ENCODE measurements at places on chromosomes 3 and 15. TPM values are rescaled to one million over a fixed set of nuclear protein-coding genes. Genes with fewer than 3 reads are reported as not detected.
A peak's percentile ranks its signal among the peaks of the same experiment; 100 is the strongest.

DNA sequence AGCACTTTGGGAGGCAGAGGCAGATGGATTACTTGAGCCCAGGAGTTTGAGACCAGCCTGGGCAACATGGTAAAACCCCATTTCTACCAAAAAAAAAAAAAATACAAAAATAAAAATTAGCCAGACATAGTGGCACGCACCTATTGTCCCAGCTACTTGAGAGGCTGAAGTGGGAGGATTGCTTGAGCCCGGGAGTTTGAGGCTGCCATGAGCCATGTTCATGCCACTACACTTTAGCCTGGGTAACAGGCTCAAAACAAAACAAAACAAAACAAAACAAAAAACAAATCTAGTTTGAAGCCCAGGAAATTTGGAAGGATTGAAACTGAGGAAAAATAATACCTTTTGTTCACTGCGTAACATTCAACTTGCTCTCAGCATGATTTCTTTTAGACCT, 16.6 kb downstream of the TMOD3 start:
- peak overlapping the region; percentile 59 for H3K27ac ChIP-seq
- H3K36me3 ChIP-seq: no peaks in the 10 kb centered on the region
- no peak for DNase-seq
- H3K4me1 ChIP-seq: peaks cover 19% of the 10 kb centered on the region

Gene RLBP1
- total RNA-seq: not detected

- no peak for DNase-seq
- H3K4me3 ChIP-seq: peak overlapping the region; percentile 39
- no peaks in the 10 kb centered on the region for H3K4me1 ChIP-seq
These were observed 14.9 kb downstream of the SOX2 start for GRCh38 chr3:181726351-181727330.

DNA sequence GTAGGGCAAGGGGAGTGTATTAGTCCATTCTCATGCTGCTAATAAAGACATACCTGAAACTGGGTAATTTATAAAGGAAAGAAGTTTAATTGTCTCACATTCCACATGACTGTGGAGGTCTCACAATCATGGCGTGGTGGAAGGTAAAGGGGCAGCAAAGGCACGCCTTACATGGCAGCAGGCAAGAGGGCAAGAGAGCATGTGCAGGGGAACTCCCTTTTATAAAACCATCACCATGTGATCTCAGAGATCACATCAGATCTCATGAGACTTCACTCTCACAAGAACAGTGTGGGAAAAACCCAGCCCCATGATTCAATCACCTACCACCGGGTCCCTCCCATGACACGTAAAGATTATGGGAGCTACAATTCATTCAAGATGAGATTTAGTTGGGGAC, 41.4 kb downstream of the SUMF1 start:
- peak overlapping the region; percentile 77 for H3K27ac ChIP-seq
- H3K27me3 ChIP-seq: no peaks in the 10 kb centered on the region
- DNase-seq: no peak
- no peaks in the 10 kb centered on the region for H3K36me3 ChIP-seq
- H3K4me1 ChIP-seq: peaks cover 14% of the 10 kb centered on the region

All from fibroblast of lung (primary cell).